Stimulated activated CD8-positive, alpha-beta memory T cell treated with anti-CD3 and anti-CD28 coated beads, Interleukin-4, amount 100 ng/mL, for 1 hour (primary cell): ENCODE measurements at places on chromosomes 1 and 21.
A peak's percentile ranks its signal among the peaks of the same experiment; 100 is the strongest.

GRCh38 chr1:219871427-219872057 is 56.8 kb downstream of the SLC30A10 start:
- DNase-seq = no peak

GRCh38 chr1:110308247-110308646 is 30.9 kb upstream of the RBM15 start:
- no peak for DNase-seq

DNA sequence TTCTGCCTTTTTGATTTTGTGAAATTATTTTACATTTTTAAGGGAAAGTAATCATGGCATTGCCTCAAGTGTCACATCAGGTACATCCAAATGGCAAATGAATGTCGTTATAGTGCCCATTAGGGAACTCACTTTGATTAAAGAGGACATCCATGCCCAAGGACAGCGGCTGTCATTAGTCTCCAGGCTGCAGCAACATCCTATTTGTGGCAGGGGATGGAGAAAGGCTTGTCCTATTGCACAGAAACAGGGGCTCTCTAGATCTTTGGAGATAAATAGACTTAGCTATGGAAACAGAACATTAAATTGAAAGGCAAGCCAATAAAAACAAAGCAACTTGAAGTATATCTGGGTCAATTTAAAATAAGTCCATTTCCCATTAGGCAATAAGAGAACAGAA is 439.3 kb downstream of the NEGR1 start:
- DNase-seq = no peak

- no peak for DNase-seq
Observed at GRCh38 chr1:152801333-152801732, 4.8 kb downstream of the LCE1D start.

DNA sequence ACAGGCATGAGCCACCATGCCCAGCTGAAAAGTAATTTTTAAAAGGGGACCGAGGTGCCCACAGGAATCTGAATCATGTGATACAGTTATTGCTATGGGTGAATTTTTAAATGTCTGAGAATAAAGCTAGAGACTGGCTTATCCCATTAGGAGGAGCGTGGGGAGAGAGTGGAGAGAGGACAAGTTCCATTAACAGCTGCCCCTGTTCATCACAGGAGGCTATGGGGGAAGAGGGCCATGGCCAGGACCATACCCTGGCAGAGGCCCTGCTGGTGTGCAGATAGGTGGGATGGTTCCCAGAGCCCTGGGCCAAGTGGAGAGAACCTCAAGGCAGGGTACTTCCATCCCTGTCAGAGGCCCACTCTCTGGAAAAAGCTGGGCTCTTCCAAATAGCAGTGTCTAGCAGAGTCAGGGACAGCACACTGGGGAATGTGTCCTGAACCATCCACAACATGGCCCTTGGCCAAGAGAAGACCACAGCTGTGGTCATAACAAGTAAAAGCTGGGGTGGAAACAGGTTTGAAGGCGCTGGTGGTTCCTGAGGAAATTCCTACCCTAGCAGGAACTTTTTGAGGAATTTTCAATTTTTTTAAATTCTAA is 13.7 kb upstream of the ZNF691 start:
- no peak for DNase-seq

DNA sequence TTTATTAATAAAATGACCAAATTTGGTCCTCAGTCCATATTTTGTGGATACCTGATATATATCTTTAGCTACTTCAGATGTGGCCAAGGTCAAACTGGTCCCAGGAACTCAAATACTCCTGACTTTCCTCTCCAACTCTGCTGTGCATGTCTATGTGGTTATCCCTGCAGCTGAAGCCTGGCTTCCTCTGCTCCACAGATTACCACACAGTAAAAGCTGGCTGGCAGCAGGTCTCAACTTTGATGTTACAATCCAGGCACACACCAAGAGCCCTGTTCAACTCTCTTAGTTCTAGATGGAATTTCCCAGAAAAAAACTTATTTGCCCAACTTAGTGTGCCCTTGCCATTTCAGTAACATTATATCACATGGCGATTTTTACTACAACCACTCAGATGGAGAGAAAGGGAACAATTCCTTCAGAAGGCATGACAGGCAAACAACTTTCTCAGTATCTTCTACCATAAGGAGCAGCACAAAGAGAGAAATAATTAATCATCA is 479.5 kb downstream of the PLPP3 start:
- no peak for DNase-seq

DNA sequence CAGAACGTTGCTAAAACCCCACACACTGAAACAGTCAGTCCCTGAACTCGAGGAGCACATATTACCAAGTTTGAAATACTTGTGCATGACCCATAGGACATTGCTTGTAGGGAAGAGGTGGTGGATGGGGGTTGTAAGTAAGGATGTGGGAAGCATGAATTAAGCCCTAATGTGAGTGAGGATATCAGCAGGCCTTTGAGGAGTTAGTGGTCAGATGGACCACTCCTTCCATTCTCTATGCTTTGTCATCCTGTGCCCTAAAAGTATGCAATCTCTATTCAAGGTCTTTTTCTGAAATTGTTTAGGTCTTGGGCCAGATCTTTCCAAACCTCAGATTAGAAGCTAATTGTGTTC is 70.9 kb upstream of the SAMSN1 start:
- DNase-seq = no peak

- DNase-seq = no peak
Observed at GRCh38 chr1:221411283-221411682, 330.6 kb downstream of the DUSP10 start.

DNA sequence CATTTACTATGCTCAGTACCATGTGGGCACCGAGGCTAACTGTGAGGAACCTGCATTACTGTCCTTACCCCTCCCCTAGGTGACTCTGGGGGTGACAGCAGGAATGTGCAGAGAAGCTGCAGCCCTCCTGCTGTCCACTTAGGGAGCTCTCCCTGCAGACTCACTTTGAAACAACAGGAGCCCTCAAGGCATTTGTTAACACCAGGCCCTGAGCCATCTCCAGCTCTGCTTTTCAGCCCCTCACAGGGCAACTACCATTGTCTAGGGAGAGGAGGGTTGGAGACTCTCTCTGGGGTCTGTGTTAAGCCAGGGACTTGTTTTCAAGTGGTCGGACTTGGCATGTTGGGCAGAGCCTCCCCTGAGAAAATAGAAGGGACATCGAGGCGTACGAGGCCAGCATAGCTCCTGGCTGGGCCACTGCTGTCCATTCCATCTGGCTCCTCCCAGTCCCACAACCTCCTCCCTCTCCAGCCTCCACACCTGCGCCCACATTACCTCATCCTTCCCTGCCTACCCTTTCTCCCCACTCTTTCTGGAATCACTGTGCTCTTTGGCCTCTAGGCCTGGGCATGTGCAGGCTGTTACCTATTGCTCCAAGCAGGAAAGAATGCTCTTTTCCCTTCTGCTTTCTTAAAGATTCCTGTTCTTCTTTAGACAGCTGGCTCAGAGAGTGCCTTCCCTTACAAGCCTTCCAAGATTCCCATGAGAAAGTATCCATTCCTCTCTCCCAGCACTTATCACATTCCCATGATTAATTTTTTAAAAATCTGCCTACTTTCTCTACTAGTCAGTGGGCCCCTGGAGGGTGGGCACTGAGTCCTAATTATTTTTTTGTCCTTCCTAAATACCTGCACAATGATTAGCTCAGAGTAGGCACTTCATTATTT is 102.7 kb upstream of the GCLM start:
- DNase-seq = no peak

DNA sequence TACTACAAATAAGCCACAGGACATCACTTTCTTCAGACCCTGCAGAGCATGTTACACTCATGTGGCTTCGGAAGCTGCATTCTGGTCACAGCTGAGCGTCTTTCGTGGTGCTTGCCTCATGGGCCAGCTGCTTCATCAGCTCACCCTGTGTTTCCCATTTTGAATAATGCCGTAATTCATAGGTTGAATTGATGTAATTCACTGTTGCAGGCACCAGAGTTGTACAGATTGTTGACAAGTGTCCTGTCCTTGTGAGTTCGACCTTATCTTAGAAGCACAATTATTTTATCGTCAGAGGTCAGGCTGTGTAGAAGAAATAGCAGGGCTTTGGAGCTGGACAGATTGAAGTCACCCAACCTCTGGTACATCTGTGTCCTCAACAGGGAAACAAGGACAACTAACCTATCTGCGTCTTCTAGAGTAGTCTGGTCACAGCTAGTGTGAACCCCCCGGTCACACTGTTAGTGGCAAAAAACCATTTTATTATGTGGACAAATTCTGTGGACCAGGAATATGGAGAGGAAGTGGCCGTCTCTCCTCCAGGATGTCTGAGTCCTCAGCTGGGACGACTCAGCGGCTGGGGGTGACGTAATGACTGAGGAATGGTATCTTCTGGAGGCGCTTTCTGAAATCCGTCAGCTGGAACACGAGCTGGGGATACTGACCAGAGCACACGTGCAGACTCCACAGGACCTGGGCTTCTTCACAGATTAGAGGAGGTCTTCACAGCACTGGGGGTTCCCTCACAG is 17.8 kb downstream of the PKNOX1 start:
- DNase-seq = no peak

DNA sequence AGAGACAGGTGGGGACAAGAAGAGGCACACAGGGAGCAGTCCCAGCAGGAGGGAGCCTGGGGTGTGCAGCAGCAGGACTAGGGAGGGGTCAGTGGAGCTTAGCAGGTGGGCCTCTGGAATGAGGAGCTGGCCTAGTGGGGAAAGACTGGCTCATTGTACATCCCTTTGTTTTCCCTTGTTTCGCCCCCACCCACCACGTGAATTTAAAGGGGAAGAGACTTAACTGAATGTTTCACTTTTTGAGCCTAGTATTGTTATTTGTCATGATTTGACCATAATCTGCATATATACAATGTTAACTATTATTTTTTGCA is 181.7 kb downstream of the DHRS3 start:
- no peak for DNase-seq

DNA sequence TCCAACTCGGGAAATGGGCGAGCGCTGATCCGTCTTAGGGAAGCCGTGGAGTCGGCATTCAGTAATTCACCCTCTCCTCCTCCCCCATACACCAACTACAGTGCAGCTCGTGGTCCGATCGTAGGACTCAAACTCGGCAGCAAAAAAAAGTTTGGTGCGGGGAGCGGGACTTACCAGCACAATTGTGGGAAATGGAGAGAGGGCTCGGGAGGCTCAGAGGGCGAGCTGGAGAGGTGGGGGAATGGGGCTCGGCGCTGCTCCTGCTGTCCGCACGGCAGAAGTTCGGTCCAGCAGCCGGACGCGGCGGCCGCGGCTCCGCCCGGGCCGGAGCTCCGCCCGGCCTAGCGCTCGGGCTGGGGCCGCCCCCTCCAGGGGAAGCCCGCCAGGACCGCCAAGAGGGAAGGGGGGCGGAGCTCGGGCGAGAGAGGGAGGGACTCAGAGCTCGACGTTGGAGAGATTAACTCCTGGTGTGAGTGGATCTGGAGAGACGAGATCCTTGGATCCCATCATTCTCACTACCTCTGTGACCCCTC is 676 bp upstream of the PIAS3 start:
- DNase-seq = peak; percentile 30

DNA sequence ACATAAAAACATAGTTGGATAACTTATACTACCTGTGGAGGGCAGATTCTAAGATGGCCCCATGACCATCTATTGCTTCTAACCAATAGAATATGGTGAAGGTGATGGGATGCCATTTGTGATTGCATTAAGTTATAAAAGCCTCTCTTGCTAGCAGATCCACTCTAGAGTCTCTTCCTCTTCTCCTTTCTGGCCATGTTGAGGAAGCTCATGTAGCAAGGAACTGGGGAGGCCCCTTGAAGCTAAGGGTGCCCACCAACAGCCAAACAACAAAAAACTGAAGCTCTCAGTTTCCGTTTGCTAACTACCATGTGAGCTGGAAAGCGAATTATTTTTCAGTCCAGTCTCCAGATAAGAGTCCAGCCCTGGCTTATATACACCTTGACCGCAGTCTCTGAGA is 16.0 kb upstream of the AGO1 start:
- DNase-seq = no peak

GRCh38 chr1:54547601-54548388 is at the start of gene ACOT11:
ACOT11 (plus strand) TSS chr1:54548228; CDS start chr1:54548310, 82 bp downstream.
- DNase-seq = no peak

GRCh38 chr1:224704107-224704735 is 88.1 kb downstream of the CNIH3 start:
- DNase-seq = no peak

- DNase-seq = no peak
Observed at GRCh38 chr1:23152966-23153684, 15.5 kb downstream of the LUZP1 start.

DNA sequence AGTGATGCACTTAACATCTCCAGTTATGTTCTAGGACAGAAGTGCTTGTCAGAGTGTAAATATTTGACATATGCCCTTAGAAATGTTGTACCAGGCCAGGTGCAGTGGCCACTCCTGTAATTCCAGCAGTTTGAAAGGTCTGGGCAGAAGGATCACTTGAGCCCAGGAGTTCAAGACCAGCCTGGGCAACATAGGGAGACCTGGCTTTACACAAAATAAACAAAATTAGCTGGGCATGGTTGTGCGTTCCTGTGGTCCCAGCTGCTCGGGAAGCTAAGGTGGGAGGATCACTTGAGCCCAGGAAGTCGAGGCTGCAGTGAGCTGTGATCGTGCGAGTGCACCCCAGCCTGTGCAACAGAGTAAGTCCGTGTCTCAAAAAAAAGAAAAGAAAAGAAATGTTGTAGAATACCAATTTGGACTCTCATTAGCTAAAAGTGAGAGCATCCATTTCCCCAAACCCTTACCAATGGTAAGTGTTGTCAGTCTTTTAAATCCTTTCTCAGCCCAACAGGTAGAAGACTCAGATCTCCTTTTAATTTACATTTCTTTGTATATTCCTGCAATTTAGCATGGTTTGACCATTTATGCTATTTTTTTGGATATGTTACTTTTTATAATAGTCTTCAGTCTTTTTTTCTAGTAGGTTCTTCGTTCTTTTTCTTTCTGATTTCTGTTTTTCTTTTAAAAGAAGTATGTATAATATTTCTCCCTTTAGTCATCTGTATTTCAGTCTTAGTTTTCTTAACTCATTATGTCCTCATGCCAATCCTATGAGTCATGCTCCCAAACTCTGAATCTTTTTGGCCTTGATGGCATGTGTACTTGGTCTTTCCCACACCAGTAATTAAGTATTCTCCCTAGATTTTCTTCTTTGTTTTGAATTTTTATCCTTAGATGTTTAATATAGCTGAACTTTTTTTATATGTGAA is 74.4 kb downstream of the CAMTA1 start:
- no peak for DNase-seq

- DNase-seq = no peak
Observed at GRCh38 chr1:212247179-212247721, 38.0 kb upstream of the PPP2R5A start.
